ENCODE measurements at places on chromosomes 7 and 10. TPM values are rescaled to one million over a fixed set of nuclear protein-coding genes. Genes with fewer than 3 reads are reported as not detected.
A peak's percentile ranks its signal among the peaks of the same experiment; 100 is the strongest.

H2BK1 gene
- total RNA-seq, result not detected

HMX3 gene
- total RNA-seq, result not detected

ACTR3C gene
- total RNA-seq, result 20.1 TPM

PCBD1 gene
- total RNA-seq, result 117 TPM

PLEKHS1 gene
- not detected for total RNA-seq

MUC3A gene
- total RNA-seq, result 2.7 TPM

COL13A1 gene
- 13.5 TPM for total RNA-seq

MNX1 gene
- 0.93 TPM for total RNA-seq

HYAL4 gene
- not detected for total RNA-seq

HECW1 gene
- total RNA-seq, result 1.6 TPM

- H3K4me3 ChIP-seq, result peak overlapping the region; percentile 26
- H3K36me3 ChIP-seq, result peaks cover 14% of the 10 kb centered on the region
- H3K27ac ChIP-seq, result no peak overlapping the region
- peaks cover 27% of the 10 kb centered on the region for H3K27me3 ChIP-seq
Measured at GRCh38 chr7:151382079-151382885, 27.6 kb downstream of the WDR86 start.

DNA sequence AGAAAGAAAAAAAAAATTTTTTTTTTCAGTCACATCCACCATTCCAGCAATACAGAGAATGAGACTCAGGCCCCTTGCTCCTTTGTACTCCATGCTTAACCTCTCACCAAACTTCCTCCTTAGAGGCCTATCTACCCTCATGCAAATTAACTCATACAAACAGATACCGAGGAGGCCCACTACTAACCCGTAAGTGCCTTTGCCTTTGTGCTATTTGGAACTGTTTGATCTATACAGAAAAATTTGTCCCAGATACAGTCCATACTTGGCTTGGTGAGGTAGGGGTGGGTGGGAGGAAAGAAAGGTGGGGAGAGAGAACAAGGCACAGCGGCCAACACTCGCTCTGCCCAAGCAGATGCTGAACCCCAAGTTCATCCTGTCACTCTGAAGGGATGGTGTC lies 87.8 kb upstream of the DUSP5 start:
- no peaks in the 10 kb centered on the region for H3K36me3 ChIP-seq
- no peak for DNase-seq
- no peaks in the 10 kb centered on the region for H3K27me3 ChIP-seq
- no peak overlapping the region for H3K4me3 ChIP-seq
- H3K27ac ChIP-seq, result no peak overlapping the region
- peaks cover 7% of the 10 kb centered on the region for H3K4me1 ChIP-seq

DNA sequence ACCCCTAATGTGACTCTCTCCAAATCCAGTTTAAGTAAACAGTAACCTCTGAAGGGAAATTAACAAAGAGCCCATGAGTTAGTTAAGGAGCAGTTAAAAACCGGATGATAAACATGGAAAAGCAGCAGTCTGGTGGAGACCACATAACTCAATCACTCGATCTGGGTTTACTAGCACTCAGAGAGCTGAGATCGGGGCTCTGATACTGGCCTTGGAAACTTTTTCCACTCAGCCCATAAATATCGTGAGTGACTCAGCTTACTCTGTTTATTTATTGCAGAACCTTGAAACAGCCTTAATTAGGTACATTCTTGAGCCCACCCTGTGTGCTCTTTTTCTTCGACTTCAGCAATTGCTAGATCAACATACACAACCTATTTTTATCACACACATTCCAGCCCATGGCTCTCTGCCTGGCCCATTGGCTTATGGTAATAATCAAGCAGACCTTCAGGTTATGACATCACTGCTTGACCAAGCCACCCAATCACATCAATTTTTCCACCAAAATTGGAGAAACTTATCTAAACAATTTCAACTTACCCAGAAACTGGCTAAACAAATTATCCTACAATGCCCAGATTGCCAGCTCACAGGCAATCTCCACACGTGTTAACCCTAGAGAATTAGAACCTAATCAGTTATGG lies 82.2 kb upstream of the GPR22 start:
- H3K4me3 ChIP-seq, result no peak overlapping the region
- H3K4me1 ChIP-seq, result peaks cover 6% of the 10 kb centered on the region
- no peaks in the 10 kb centered on the region for H3K36me3 ChIP-seq
- peak overlapping the region; percentile 13 for H3K27ac ChIP-seq

GRCh38 chr7:7798510-7798909 lies 80.1 kb upstream of the RPA3 start:
- H3K4me1 ChIP-seq, result no peaks in the 10 kb centered on the region
- H3K27ac ChIP-seq, result no peak overlapping the region
- H3K4me3 ChIP-seq, result no peak overlapping the region

DNA sequence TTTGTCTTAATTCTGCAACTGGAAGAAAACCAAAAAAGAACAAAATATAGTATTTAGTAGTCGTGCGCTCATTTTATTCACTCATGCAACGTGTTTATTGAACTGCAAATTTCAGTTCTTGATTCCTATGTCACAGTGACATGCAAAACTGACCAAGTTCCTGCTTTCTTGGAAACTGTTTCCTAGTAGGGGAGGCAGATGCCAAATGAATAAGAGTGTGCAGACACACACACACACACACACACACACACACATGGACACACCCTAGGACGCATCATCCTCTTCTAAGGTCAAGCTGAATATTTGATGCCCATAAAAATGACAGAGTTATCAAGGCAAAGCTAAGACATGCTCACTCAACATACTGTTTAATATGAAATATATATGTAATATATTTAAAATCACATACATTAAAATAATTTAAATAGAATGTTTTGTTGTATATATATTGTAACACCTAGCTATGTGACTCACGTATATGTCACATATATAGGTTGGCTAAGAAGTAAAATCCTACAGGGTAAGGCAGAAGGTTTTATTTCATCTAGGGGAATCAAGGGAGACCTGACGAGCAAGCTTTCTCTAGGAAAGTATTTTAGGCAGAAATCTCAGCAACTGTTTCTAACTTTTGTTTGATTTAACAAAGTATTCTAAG lies 79.6 kb downstream of the SVIL start:
- H3K4me3 ChIP-seq, result no peak overlapping the region
- H3K36me3 ChIP-seq, result peaks cover 31% of the 10 kb centered on the region
- no peak for DNase-seq
- peak overlapping the region; percentile 14 for H3K27ac ChIP-seq
- H3K4me1 ChIP-seq, result peaks cover 12% of the 10 kb centered on the region

- no peak overlapping the region for H3K27ac ChIP-seq
- no peak overlapping the region for H3K4me3 ChIP-seq
- DNase-seq, result no peak
- peaks cover 8% of the 10 kb centered on the region for H3K4me1 ChIP-seq
- no peaks in the 10 kb centered on the region for H3K27me3 ChIP-seq
Measured at GRCh38 chr7:21422751-21423150, 5.1 kb upstream of the SP4 start.

DNA sequence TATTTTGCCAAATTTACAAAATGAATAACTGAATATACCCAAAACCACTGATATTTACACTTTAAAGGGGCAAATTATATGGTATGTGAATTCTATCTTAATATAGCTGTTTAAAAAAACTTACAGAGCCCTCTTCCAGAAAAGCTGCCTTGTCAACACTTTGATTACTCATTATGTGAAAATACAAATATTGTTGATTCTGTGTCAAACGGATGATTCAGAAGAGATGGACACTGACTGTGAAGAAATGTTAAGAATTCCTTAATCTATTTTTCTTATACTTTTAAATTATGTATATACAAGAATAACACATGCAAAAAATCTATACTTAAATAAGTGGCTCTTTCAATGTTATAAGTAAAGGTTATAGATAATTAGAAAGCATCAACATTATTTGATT lies 41.5 kb downstream of the SMURF1 start:
- no peak overlapping the region for H3K4me3 ChIP-seq
- no peaks in the 10 kb centered on the region for H3K36me3 ChIP-seq
- peaks cover 23% of the 10 kb centered on the region for H3K4me1 ChIP-seq
- H3K27ac ChIP-seq, result no peak overlapping the region
- no peak for DNase-seq

GRCh38 chr7:78396210-78396609 lies 597.6 kb downstream of the PHTF2 start:
- no peak for DNase-seq
- no peak overlapping the region for H3K27ac ChIP-seq
- no peaks in the 10 kb centered on the region for H3K27me3 ChIP-seq
- no peaks in the 10 kb centered on the region for H3K4me1 ChIP-seq
- H3K36me3 ChIP-seq, result no peaks in the 10 kb centered on the region
- no peak overlapping the region for H3K4me3 ChIP-seq
